ENCODE measurements at places on chromosomes 3 and 15. TPM values are rescaled to one million over a fixed set of nuclear protein-coding genes. Genes with fewer than 3 reads are reported as not detected.

The UBE2E2 gene
- 18.2 TPM for total RNA-seq

The RRP9 gene
- total RNA-seq, result 39.3 TPM

The MYH15 gene
- 0.09 TPM for total RNA-seq

The TGM4 gene
- not detected for total RNA-seq

The SLC9C1 gene
- not detected for total RNA-seq

The ANAPC13 gene
- 35.9 TPM for total RNA-seq

The GP9 gene
- not detected for total RNA-seq

The SCG5 gene
- total RNA-seq, result 1.2 TPM

The RHOV gene
- 0.41 TPM for total RNA-seq

The MORC1 gene
- total RNA-seq, result not detected

The SCAP gene
- 51.2 TPM for total RNA-seq

The ITIH3 gene
- total RNA-seq, result not detected

The GOLGA8J gene
- total RNA-seq, result not detected

The NOX5 gene
- total RNA-seq, result not detected

The CSPG5 gene
- 0.97 TPM for total RNA-seq

The HDC gene
- total RNA-seq, result 0.18 TPM

The ARPIN gene
- total RNA-seq, result not detected

The FMN1 gene
- total RNA-seq, result 0.21 TPM

The MYL3 gene
- total RNA-seq, result not detected

The PPM1L gene
- total RNA-seq, result 2.4 TPM

The CLEC3B gene
- total RNA-seq, result not detected

The SERPINI2 gene
- total RNA-seq, result not detected

The WNT7A gene
- 0.11 TPM for total RNA-seq

The HTD2 gene
- total RNA-seq, result 2.3 TPM

The APH1B gene
- total RNA-seq, result 7.8 TPM

The CAMK2N2 gene
- total RNA-seq, result 0.25 TPM

The MYO5A gene
- total RNA-seq, result 22.5 TPM

The MYRIP gene
- total RNA-seq, result not detected

The PRTG gene
- not detected for total RNA-seq

The MYEF2 gene
- total RNA-seq, result 23.8 TPM

The PLSCR4 gene
- total RNA-seq, result not detected

The PRR20G gene
- total RNA-seq, result not detected

The EFCAB12 gene
- 0.73 TPM for total RNA-seq

The RPL15 gene
- 2,605 TPM for total RNA-seq

The ZNF592 gene
- 30.8 TPM for total RNA-seq

The PLSCR2 gene
- total RNA-seq, result 0.25 TPM

The RASGRP1 gene
- total RNA-seq, result 102 TPM

The IGF2BP2 gene
- total RNA-seq, result 0.55 TPM

The FAN1 gene
- total RNA-seq, result 11.6 TPM

The C3orf62 gene
- total RNA-seq, result 3.7 TPM

The IMPG2 gene
- 0.14 TPM for total RNA-seq

The GOLGA6L7 gene
- total RNA-seq, result not detected

The POLG gene
- total RNA-seq, result 80.4 TPM

The VPS33B gene
- total RNA-seq, result 25.9 TPM

The MUC13 gene
- total RNA-seq, result not detected

The PRSS50 gene
- not detected for total RNA-seq

The SNAPC5 gene
- total RNA-seq, result 30.1 TPM

The SLC28A1 gene
- not detected for total RNA-seq

All from activated CD4-positive, alpha-beta T cell treated with anti-CD3 and anti-CD28 coated beads for 36 hours (primary cell).